Renal cortical epithelial cell (primary cell): ENCODE measurements at places on chromosomes 6 and 20.

DNA sequence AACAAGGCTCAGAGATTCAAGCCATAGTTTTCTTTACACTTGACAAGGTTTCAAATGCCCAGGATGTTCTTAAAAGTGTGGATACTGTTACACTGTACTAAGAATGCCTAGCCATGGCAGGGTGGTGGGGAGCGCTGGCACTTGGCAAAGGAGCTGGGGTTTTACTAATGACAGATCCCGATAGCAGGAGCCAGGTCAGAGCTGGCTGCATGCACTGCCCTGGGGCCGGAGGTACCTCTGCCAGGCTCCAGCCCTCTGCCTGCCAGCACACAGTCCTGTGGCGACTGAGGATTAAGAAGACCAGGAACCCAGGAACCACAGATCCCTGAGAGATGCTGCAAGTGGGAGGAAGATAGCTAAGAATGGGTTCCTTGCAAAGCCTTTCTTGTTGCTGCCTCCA is 260.3 kb downstream of the ALDH8A1 start:
- DNase-seq: no peak

GRCh38 chr6:167797011-167797471 is 29.7 kb upstream of the AFDN start:
- DNase-seq: no peak

DNA sequence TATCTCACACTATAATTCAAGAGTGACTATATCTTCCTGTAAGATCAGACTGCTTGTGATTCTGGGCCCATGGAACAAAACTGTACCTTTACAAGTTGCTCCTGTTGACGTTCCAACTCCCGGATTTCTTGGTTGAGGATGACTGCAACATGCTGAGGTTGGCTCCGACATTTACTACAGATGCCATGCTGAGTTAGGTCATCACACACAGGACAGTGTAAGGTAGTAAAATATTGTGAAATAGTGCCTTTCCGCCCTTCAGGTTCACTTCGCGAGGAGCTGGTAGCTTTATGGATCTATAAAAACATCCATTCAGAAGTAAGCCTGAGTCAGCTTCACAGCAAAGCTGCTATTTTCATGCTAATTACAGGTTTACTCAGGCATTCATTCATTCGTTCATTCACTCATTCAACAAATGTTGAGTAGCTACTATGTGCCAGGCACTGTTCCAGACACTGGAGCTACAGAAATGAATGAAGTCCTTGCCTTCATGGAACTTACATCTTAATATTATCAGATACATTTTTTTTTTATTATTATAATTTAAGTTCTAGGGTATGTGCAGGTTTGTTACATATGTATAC is 175.7 kb downstream of the REV3L start:
- DNase-seq: no peak

DNA sequence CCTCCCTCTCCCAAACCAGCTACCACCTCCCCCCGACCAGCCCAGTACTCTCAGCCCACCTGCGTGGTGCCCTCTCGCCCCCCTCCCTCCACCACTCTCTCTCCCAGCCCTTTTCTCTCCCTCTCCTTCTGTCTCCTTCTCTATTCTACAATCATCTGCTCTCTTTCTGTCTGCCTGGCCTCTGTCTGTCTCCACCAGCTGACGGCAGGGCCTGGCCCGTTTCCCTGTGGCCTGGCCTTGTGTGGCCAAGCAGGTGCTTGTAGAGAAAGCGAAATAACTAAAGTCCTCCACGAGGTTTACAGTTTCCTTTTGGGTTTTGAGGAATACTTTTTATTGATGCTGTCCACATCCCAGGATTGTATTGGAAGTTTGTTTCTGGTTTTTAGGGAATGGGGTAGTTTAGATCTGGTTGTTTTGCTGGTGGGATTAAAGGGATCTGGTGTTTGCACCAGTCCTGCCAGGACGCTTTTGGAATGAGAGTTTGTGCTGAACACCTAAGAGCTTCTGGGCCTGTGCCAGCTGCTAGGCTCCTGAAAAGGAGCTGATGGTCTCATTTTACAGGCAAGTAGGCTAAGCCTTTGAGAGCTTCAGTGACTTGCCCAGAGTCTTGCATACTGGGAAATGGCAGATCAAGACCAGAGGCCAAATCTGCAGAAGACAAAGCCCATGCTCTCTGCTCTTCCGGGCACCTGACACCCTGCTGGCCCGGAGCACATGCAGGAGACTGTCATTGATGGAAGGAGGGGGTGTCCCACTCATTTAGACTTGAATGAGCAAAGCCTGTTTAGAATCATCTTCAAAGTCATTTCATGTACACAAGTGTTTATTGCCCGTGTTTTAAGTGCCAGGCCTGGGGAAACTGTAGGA is 161.7 kb downstream of the SYCP2 start:
- DNase-seq: no peak

- DNase-seq: peak; percentile 52
These were observed 6.8 kb upstream of the USP49 start for GRCh38 chr6:41901882-41902519.

- no peak for DNase-seq
These were observed 3.1 kb upstream of the MAVS start for GRCh38 chr20:3843490-3843889.

- no peak for DNase-seq
These were observed 27.9 kb downstream of the MOCS1 start for GRCh38 chr6:39906318-39906761.

- no peak for DNase-seq
These were observed 37.0 kb upstream of the XRN2 start for GRCh38 chr20:21266191-21266536.

- DNase-seq: no peak
These were observed 8.5 kb upstream of the PBOV1 start for GRCh38 chr6:138226700-138227315.

DNA sequence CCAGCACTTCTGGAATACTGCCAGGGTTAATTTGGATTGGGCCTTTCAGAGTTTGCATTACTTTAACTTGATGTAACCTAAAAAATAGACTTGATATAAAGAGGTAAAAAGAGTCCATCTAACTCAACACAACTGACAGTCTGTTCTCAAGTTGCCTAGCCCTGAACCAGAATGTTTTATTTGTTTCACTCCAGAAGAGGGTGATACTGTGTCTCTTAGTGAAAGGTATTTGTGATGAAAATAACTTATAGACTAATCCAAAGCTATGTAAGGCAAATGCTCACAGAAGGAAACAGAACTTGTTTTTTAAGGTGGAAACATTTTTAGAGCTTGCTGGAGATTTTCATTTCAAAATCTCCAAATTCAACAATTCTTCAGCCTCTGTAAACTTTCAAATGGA is 469.1 kb upstream of the RUNX2 start:
- DNase-seq: peak; percentile 26

- DNase-seq: no peak
These were observed 142.6 kb upstream of the PDE10A start for GRCh38 chr6:165805636-165806035.

- DNase-seq: no peak
These were observed 33.9 kb downstream of the LYRM2 start for GRCh38 chr6:89604653-89605052.

- DNase-seq: no peak
These were observed 250.5 kb upstream of the AFDN start for GRCh38 chr6:167576050-167576741.
